ENCODE measurements at places on chromosomes 7 and 10. TPM values are rescaled to one million over a fixed set of nuclear protein-coding genes. Genes with fewer than 3 reads are reported as not detected.

AGAP5 gene
- total RNA-seq: 7.3 TPM

AUTS2 gene
- 45.5 TPM for total RNA-seq

H2BK1 gene
- not detected for total RNA-seq

- peaks cover 6% of the 10 kb centered on the region for H3K4me1 ChIP-seq
- no peak overlapping the region for H3K4me3 ChIP-seq
- no peaks in the 10 kb centered on the region for H3K27me3 ChIP-seq
- DNase-seq: no peak
- no peaks in the 10 kb centered on the region for H3K36me3 ChIP-seq
Measured at GRCh38 chr10:77494756-77495541, 142.7 kb downstream of the KCNMA1 start.

DNA sequence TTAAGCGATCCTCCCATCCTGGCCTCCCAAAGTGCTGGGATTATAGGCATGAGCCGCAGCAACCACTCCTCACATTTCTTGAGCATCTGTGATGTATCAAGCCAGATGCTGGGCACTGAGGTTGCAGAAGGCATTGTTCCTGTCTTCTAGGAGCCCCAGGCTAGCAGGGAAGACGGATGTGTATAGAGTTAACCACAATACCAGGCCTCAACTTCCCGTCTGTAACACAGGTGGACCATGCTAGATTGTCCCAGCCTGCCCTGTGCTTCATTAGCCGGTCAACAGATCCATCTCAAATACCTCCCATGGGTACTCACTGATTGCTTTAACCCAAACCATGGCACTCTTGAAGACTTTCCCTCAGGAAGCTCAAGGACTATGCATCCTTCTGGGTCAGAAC lies 1.8 kb upstream of the CLDN4 start:
- DNase-seq: no peak
- no peak overlapping the region for H3K27ac ChIP-seq
- no peak overlapping the region for H3K4me3 ChIP-seq
- peaks cover 11% of the 10 kb centered on the region for H3K4me1 ChIP-seq
- H3K36me3 ChIP-seq: no peaks in the 10 kb centered on the region
- no peaks in the 10 kb centered on the region for H3K27me3 ChIP-seq

DNA sequence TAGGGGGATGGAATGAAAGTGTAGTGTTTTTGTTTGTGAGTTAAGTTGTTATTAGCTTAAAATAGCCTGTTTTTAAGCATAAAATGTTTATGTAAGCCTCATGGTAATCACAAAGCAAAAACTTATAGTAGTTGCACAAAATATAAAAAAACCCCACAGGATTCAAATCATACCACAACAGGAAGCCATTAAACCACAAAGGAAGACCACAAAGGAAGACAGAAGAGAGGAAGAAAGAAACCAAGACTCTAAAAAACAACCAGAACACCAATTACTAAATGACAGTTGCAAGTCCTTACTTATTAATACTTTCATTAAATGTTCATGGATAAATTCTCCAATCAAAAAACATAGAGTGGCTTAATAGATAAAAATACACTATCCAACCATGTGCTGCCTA lies 63.6 kb downstream of the ANKRD7 start:
- no peaks in the 10 kb centered on the region for H3K36me3 ChIP-seq
- no peak overlapping the region for H3K4me3 ChIP-seq
- H3K27ac ChIP-seq: no peak overlapping the region
- no peak for DNase-seq

GRCh38 chr7:95365151-95365550 lies 31.0 kb downstream of the PON3 start:
- no peaks in the 10 kb centered on the region for H3K27me3 ChIP-seq
- no peaks in the 10 kb centered on the region for H3K4me1 ChIP-seq
- no peaks in the 10 kb centered on the region for H3K36me3 ChIP-seq
- H3K27ac ChIP-seq: no peak overlapping the region

GRCh38 chr10:51907361-51907760 lies 208.0 kb upstream of the CSTF2T start:
- H3K27me3 ChIP-seq: no peaks in the 10 kb centered on the region
- H3K4me1 ChIP-seq: no peaks in the 10 kb centered on the region
- no peak overlapping the region for H3K27ac ChIP-seq
- H3K4me3 ChIP-seq: no peak overlapping the region
- H3K36me3 ChIP-seq: no peaks in the 10 kb centered on the region

GRCh38 chr10:126977216-126977615 lies 72.0 kb downstream of the DOCK1 start:
- H3K27me3 ChIP-seq: no peaks in the 10 kb centered on the region
- no peaks in the 10 kb centered on the region for H3K36me3 ChIP-seq
- H3K4me1 ChIP-seq: peaks cover 9% of the 10 kb centered on the region
- H3K4me3 ChIP-seq: no peak overlapping the region
- DNase-seq: no peak

DNA sequence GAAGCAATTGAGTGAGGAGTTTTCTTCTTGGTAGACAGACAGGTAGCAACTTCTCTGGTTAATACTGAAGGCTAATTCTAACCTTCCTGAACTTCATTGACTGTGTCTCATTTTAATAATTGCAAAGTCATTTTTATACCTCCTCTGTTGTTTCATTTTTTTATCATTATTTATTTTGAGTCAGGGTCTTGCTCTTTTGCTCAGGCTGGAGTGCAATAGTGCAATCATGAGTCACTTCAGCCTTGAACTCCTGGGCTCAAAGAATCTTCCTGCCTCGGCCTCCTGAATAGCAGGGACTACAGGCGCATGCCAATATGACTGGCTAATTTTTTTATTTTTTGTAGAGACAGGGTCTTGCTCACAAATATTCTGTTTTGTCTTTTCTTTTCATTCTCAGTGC lies 45.4 kb downstream of the APBB1IP start:
- DNase-seq: no peak
- H3K27ac ChIP-seq: no peak overlapping the region
- H3K4me3 ChIP-seq: no peak overlapping the region
- no peaks in the 10 kb centered on the region for H3K36me3 ChIP-seq

GRCh38 chr10:95573964-95574604 lies 12.9 kb upstream of the SORBS1 start:
- H3K27ac ChIP-seq: no peak overlapping the region
- H3K36me3 ChIP-seq: no peaks in the 10 kb centered on the region
- no peaks in the 10 kb centered on the region for H3K27me3 ChIP-seq
- no peak overlapping the region for H3K4me3 ChIP-seq

GRCh38 chr7:90461219-90461618 lies 8.2 kb upstream of the PTTG1IP2 start:
- no peaks in the 10 kb centered on the region for H3K27me3 ChIP-seq
- no peak overlapping the region for H3K4me3 ChIP-seq
- H3K27ac ChIP-seq: no peak overlapping the region
- H3K36me3 ChIP-seq: no peaks in the 10 kb centered on the region

GRCh38 chr10:70858759-70859158 lies 29.6 kb downstream of the PCBD1 start:
- no peak overlapping the region for H3K4me3 ChIP-seq
- peaks cover 47% of the 10 kb centered on the region for H3K36me3 ChIP-seq
- DNase-seq: no peak
- no peak overlapping the region for H3K27ac ChIP-seq

- H3K27me3 ChIP-seq: no peaks in the 10 kb centered on the region
- H3K27ac ChIP-seq: no peak overlapping the region
- H3K4me1 ChIP-seq: peaks cover 7% of the 10 kb centered on the region
- peaks cover 6% of the 10 kb centered on the region for H3K36me3 ChIP-seq
Measured at GRCh38 chr7:30080818-30081217, 52.6 kb downstream of the PLEKHA8 start.

All from cardiac muscle cell (in vitro differentiated cells and primary cell).